ENCODE measurements at places on chromosomes 5 and 9.

GRCh38 chr9:21402386-21403251 lies 6.3 kb upstream of the IFNA8 start:
- no peak overlapping the region for H3K27ac ChIP-seq
- H3K4me3 ChIP-seq: peak overlapping the region; percentile 60
- peak; percentile 25 for DNase-seq
- peaks cover 11% of the 10 kb centered on the region for H3K4me1 ChIP-seq
- H3K36me3 ChIP-seq: no peaks in the 10 kb centered on the region

- peaks cover 18% of the 10 kb centered on the region for H3K4me1 ChIP-seq
- H3K27me3 ChIP-seq: no peaks in the 10 kb centered on the region
- H3K36me3 ChIP-seq: peaks cover 4% of the 10 kb centered on the region
- H3K27ac ChIP-seq: no peak overlapping the region
- no peak overlapping the region for H3K4me3 ChIP-seq
These were observed 57.7 kb upstream of the NXNL2 start for GRCh38 chr9:88477300-88477751.

GRCh38 chr5:39072925-39073766 lies 1.1 kb downstream of the RICTOR start:
- H3K27ac ChIP-seq: peak overlapping the region; percentile 88
- H3K4me1 ChIP-seq: peaks cover 31% of the 10 kb centered on the region
- H3K27me3 ChIP-seq: peaks cover 17% of the 10 kb centered on the region
- H3K36me3 ChIP-seq: peaks cover 15% of the 10 kb centered on the region
- DNase-seq: peak; percentile 75

DNA sequence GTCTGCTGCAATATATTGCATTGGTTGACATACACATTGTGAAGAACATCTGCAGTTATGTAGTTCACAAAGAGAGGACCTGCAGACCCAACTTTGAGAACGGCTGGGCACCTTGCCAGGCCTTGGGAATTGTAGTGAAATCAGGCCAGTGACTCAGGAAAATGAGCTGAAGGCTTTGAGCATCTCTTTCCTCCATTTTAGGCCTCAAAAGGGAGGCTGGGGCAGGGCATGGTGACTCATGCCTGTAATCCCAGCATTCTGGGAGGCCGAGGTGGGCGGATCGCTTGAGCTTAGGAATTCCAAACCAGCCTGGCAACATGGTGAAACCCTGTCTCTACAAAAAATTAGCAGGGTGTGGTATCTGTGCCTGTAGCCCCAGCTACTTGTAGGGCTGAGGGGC lies 1.4 kb upstream of the IPPK start:
- peaks cover 19% of the 10 kb centered on the region for H3K4me1 ChIP-seq
- DNase-seq: no peak
- no peaks in the 10 kb centered on the region for H3K27me3 ChIP-seq

DNA sequence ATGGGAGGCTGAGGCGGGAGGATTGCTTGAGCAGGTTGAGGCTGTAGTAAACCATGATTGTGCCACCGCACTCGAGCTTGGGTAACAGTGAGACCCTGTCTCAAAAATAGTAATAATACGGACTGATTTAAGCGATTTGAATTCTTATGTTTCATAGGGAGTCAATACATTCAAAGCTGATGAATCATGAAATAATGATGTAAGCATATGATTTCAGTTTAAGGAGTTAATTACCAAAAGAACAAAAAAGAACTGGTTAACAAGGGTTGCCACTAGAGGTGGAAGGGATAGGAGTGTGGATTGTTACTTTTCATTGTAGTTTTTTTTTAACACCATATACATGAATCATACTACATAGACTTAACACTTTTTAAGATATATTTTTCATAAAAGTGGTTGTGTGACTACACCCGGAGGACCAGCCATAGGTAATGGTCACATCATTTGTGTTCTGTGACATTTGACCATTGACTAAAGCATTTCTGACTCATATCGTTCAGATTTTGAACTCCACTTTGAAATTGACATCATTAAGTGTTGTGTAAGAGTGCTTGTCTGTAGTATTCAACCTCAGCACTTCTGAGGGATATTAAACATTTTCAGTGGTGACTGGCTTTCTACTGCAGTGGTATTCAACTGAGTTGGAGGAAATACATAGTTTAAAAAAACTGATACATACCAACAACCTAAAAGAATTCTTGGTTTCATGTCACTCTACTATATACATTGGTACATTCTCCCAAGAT lies 7.0 kb downstream of the TRMT10B start:
- no peak for DNase-seq
- H3K36me3 ChIP-seq: peaks cover 23% of the 10 kb centered on the region
- no peak overlapping the region for H3K27ac ChIP-seq
- no peaks in the 10 kb centered on the region for H3K27me3 ChIP-seq
- H3K4me3 ChIP-seq: no peak overlapping the region

GRCh38 chr9:117354244-117354847 lies 60.5 kb downstream of the ASTN2 start:
- no peaks in the 10 kb centered on the region for H3K36me3 ChIP-seq
- no peaks in the 10 kb centered on the region for H3K27me3 ChIP-seq
- H3K27ac ChIP-seq: no peak overlapping the region
- H3K4me3 ChIP-seq: no peak overlapping the region
- no peak for DNase-seq
- no peaks in the 10 kb centered on the region for H3K4me1 ChIP-seq

DNA sequence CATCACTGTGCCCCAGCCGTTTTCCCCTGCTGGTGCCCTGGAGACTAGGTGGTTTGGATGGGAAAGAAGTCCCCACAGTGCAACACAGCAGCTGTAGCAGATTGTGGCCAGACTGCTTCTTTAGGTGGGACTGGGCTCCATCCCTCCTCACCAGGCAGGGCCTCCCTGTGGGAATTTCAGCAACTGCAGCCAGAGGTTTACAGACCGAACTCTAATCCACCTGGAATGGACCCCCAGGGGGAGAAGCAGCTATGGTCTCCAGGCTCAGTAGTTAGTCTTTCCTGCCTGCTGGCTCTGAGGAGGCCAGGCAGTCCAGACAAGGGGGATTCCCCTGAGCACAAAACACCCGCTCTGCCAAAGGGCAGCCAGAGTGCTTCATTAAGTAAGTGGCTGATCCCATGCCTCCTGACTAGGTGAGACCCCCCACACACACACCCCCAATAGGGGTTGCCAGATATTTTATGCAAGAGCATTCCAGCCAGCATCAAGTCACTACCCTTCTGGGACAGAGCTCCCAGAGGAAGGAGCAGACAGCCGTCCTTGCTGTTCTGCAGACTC lies 188.9 kb downstream of the SGCD start:
- no peak overlapping the region for H3K27ac ChIP-seq
- peaks cover 7% of the 10 kb centered on the region for H3K27me3 ChIP-seq
- no peak overlapping the region for H3K4me3 ChIP-seq
- no peaks in the 10 kb centered on the region for H3K36me3 ChIP-seq
- H3K4me1 ChIP-seq: no peaks in the 10 kb centered on the region

DNA sequence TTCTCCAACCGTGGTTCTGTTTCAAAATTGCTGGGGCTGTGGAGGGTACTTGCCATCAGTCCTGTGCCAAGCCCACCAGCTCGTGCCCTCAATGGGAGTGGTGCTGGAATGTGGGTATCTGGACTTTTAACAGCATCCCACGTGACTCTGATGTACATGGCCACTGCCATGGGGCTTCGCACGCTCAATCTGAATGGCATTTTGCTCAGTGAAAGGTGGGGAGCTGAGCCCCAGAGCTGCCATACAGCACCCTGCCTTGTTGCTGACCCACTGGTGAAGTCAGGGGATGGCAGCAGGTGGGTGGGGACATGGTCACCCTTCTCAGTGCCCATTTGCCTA lies 16.6 kb upstream of the SYNPO start:
- no peak for DNase-seq
- H3K36me3 ChIP-seq: no peaks in the 10 kb centered on the region
- H3K4me1 ChIP-seq: peaks cover 26% of the 10 kb centered on the region

GRCh38 chr5:106116682-106117081 lies 1554.1 kb downstream of the EFNA5 start:
- no peaks in the 10 kb centered on the region for H3K27me3 ChIP-seq
- DNase-seq: no peak
- H3K4me3 ChIP-seq: no peak overlapping the region

- H3K27ac ChIP-seq: no peak overlapping the region
- no peak for DNase-seq
- H3K4me3 ChIP-seq: no peak overlapping the region
- no peaks in the 10 kb centered on the region for H3K27me3 ChIP-seq
- H3K4me1 ChIP-seq: no peaks in the 10 kb centered on the region
- H3K36me3 ChIP-seq: no peaks in the 10 kb centered on the region
These were observed 428.3 kb upstream of the CDH6 start for GRCh38 chr5:30765227-30765626.

GRCh38 chr5:121797681-121798518 lies 53.8 kb upstream of the FTMT start:
- H3K4me3 ChIP-seq: no peak overlapping the region
- no peak for DNase-seq
- no peak overlapping the region for H3K27ac ChIP-seq
- no peaks in the 10 kb centered on the region for H3K36me3 ChIP-seq
- no peaks in the 10 kb centered on the region for H3K4me1 ChIP-seq

DNA sequence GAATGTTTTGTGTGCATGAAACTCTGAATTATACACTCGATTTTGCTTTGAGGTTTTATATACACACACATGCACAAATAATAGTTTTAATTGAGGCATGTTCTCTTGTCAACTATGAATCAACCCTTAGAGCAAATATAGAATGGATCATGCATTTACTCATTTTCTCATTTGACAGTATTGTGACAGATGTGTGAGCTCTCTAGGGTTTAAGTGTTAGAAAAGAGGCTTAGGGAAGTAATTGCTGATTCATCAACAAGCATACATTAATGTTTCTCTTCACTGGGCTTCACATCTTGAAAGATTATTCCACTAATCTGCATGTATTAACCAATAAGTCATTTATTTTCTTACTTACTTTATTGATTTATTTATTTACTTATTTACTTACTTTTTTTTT lies 1356.8 kb upstream of the ACO1 start:
- DNase-seq: no peak
- no peaks in the 10 kb centered on the region for H3K27me3 ChIP-seq
- H3K4me1 ChIP-seq: peaks cover 11% of the 10 kb centered on the region
- H3K36me3 ChIP-seq: no peaks in the 10 kb centered on the region
- no peak overlapping the region for H3K27ac ChIP-seq

GRCh38 chr9:131160416-131161112 lies 35.2 kb downstream of the NUP214 start:
- no peak for DNase-seq
- H3K4me3 ChIP-seq: no peak overlapping the region
- no peak overlapping the region for H3K27ac ChIP-seq
- no peaks in the 10 kb centered on the region for H3K27me3 ChIP-seq
- H3K4me1 ChIP-seq: no peaks in the 10 kb centered on the region
- H3K36me3 ChIP-seq: peaks cover 34% of the 10 kb centered on the region

DNA sequence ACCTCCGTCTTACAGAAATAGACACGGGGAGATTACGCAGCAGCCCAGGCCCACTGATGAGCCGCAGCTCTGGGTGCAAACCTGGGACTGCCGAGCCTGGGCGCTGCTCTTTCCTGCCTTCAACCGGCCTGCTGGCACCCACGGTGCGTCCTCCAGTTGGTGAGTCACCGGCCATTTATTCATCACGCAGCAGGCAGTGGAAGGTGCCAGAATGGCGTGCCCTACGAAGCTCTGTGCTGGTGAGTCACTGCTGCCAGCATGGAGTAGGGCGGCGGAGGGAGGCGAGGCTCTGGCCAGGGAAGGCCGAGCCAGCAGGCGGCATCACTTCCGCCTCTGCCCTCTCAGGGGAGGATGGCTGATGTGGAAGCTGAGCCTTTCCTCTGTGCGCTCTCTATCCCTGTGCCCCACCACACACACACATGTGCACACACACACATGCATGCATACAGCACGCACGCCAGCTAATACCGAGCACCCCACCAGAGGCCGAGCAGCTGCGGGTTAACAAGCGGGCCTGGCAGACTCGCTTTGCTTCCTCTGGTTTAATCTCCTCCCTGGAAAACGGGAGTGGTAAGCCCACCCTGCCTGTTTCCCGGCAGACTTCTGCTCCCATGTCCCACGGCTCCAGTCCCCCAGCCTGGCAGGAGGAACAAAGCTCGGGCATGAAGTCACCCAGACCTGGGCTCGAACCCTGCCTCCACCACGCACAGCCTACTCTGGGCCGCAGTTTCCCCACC lies 39.2 kb downstream of the OLFM1 start:
- H3K4me3 ChIP-seq: no peak overlapping the region
- H3K36me3 ChIP-seq: no peaks in the 10 kb centered on the region
- H3K27ac ChIP-seq: no peak overlapping the region
- no peak for DNase-seq
- peaks cover 5% of the 10 kb centered on the region for H3K27me3 ChIP-seq

DNA sequence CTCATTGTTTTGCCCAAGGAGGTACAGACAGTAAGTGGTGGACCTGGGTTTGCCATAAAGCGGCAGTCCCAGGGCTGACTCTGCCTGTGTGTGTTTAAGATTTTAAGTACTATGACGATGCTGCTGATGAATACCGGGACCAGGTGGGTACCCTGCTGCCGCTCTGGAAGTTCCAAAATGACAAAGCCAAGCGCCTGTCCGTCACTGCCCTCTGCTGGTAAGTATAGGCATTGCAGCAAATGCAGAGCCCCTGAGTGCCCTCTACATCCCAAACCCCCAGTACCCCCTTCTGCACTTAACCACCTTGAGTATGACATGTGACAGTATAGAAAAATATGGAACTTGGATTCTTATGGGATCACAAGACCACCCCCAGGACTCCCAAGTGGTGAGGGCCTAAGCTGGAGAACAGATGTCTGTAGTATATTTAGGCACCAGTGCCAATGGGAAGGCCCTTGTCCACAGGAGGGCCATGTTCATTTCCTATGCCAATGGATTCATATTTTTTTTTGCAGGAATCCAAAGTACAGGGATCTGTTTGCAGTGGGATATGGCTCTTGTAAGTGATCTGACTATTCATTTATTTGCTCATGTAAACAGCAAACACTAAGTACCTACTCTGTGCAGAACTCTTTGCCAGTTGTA lies 22.0 kb downstream of the ENHO start:
- no peak overlapping the region for H3K4me3 ChIP-seq
- peaks cover 13% of the 10 kb centered on the region for H3K4me1 ChIP-seq
- H3K27ac ChIP-seq: no peak overlapping the region
- no peaks in the 10 kb centered on the region for H3K36me3 ChIP-seq

DNA sequence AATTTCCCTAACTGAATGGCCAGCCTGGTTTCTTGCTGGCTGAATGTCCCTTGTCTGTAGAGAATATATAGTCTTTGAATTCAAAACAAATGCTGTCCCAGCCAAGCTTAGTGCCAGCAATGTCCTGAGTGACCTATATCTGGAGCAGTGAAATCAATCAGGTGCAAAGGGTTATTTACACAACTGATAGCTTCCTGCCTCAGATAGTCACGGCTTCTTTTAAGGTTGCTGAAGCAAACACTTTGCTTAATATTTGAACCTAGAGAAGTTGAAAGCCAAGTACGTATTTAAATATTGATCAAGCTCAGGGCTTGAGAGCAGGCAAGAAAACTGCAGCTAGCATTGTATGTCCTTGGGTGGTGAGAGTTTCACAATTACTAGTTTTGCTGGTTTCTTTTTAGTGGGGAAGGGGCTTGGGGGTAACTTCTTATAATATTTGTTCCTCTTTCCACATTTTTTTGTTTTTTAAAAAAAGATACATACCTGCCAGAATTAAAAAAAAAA lies 2.0 kb upstream of the ARHGEF28 start:
- no peak overlapping the region for H3K27ac ChIP-seq
- no peaks in the 10 kb centered on the region for H3K4me1 ChIP-seq
- H3K36me3 ChIP-seq: no peaks in the 10 kb centered on the region
- no peak for DNase-seq
- no peak overlapping the region for H3K4me3 ChIP-seq
- H3K27me3 ChIP-seq: peaks cover 45% of the 10 kb centered on the region
